ENCODE measurements at places on chromosomes 3 and 15.

GRCh38 chr3:140303875-140304274 lies 368.9 kb downstream of the CLSTN2 start:
- no peak for DNase-seq

DNA sequence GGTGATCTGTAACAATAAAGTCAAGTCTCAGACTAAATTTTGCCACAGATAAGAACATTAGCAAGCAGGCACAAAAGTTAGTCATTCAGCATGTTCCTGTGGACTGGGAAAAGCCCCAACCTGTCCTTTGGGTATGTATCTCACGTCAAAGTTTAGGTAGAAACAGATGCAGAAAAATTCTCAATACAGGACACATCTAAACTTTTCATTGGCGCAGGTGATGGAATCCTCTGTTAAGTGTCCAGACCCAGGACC lies 120.6 kb downstream of the ATG7 start:
- DNase-seq = no peak

- DNase-seq = no peak
These were observed 51.2 kb upstream of the PHLDB2 start for GRCh38 chr3:111807826-111808225.

GRCh38 chr15:94893091-94893490 lies 661.7 kb downstream of the MCTP2 start:
- DNase-seq = no peak

GRCh38 chr3:22129101-22129500 lies 378.1 kb upstream of the ZNF385D start:
- DNase-seq = no peak

GRCh38 chr3:132242790-132243189 lies 74.4 kb upstream of the ACP3 start:
- no peak for DNase-seq

DNA sequence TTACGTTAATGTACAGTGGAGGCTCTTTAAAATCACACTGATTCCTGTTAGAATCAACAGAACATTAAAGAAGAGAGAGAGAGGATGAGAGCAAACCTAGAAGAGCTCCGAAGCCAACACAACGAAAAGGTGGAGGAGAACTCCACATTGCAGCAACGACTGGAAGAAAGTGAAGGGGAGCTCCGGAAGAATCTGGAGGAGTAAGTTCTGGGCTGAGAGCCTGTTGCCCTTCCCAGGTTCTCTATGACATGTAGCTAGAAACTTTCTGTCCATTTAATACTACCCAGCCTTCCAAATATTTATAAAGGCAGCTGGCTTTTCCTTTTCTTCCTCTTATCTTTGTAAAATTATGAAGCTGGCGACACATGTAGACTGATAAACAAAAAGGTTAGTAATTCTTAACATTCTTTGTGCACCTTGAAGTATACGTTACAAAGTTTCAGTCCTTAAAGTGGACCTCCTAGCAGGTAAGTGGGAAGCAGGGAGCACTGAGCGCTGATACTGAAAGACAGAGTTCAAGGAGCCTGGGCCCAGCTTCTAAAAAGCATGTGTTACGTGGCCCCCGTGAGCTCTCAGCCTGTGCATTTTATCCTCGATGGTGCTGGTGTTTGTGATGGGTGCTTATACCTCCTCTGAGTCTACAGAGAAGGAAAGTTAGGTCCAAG lies 75.9 kb downstream of the CGNL1 start:
- no peak for DNase-seq

- no peak for DNase-seq
These were observed 32.2 kb upstream of the TM2D3 start for GRCh38 chr15:101684384-101684783.

DNA sequence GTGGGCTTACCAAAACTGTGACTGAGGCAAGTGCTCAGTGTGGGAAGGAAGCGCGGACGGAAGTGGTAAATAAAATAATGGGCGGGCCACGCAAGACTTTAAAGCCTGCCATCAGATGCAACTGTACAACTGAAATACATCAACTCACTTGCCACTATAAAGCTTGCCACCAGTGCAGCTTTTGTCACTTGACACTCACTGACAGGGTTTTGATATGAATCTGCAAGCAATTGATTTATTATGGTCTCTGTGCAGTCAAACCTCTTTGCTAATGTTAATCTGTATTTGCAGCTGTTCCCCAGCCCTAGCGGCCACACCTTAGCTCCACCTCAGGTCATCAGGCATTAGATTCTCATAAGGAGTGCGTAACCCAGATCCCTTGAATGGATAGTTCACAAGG lies 2.3 kb upstream of the GFM1 start:
- DNase-seq = no peak

DNA sequence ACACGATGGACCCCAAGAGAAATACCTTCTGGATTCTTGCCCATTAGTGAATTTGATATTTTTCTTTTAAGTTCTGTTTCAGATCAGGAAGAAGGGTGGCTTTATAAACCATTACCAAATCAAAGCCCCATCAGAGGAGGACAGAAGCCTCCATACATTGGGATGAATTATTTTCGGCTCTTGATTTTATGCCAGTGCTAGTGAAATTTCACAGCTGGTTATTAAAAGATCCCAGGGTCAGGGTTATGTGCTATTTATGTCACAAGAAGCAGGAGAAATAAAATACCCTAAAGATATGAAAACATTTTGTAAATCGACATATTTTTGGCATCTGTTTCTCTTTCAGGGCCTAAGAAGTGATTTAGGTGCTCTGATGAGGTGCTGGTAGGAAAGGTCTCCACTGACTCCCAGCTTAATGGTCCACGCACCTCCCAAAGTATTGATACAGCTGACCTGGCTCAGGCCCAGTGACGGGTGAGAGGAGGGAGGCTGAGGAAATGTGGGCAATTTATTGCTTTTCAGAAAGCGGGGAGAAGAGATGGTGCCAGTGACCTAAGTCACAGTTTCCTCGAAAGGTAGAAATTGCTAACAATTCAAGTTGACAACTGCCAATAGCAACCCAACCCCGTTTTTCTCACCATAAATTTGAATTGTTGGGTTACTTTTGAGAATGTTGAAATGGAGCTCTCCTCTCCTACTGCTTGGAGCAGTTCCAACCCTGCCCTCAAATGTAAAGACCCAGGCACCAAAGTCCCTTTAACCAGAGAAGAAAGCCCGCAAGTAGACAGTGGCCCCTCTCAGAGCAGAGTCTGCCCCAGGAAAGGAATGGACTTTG lies 315.6 kb upstream of the NR2E3 start:
- DNase-seq = no peak
